ENCODE measurements at places on chromosomes 1 and 21. TPM values are rescaled to one million over a fixed set of nuclear protein-coding genes. Genes with fewer than 3 reads are reported as not detected.

The HTR6 gene
- total RNA-seq: 0.13 TPM

The PRDM16 gene
- 47.1 TPM for total RNA-seq

The ADCY10 gene
- total RNA-seq: 0.26 TPM

The ATP6V1G3 gene
- not detected for total RNA-seq

The LRRC71 gene
- total RNA-seq: 0.13 TPM

The CACNA1S gene
- not detected for total RNA-seq

The C1orf21 gene
- 26.2 TPM for total RNA-seq

The CAPZB gene
- total RNA-seq: 220 TPM

The TNFRSF14 gene
- 25.8 TPM for total RNA-seq

Data from aortic smooth muscle cell (primary cell).